ENCODE measurements at places on chromosomes 16 and 17.

DNA sequence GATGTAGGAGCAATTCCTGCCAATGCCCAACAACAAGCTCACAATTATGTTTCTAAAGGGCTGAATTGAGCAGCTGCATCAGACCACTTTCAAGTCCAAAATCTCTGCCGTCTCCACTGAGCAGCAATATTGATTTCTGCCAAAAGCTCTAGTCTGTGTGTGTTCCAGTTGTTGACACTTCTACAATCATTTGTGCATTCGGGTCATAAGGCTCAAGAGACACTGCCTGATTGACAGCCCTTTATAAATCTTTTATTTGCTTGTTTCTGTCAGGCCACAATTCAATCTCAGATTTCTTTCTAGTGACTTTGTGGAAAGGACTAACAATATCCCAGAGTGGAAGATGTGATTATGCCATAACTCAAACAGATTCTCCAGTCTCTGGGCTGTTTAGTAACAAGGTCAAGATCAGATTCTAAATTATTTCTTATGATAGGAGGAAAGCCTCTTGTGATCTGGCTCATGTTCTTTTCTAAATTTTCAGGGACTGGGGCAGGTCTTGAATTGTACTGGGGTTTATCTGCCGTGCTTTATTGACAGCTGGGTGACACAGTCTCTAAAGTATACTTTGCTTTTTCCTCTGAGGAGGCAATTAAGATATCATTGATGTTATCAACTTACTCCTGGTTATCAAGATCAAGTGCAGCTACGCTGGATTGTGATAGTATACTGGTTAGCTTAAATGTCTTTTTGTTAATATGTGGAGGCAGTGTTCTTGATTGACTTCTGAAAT is 377.1 kb downstream of the CNTNAP4 start:
- no peak for DNase-seq

GRCh38 chr17:64706224-64707049 is 44.3 kb upstream of the SMURF2 start:
- no peak for DNase-seq

- DNase-seq, result no peak
Observed at GRCh38 chr17:39198186-39198566, 707 bp upstream of the CACNB1 start.

- DNase-seq, result no peak
Observed at GRCh38 chr17:83178533-83179304, 99.3 kb downstream of the METRNL start.

DNA sequence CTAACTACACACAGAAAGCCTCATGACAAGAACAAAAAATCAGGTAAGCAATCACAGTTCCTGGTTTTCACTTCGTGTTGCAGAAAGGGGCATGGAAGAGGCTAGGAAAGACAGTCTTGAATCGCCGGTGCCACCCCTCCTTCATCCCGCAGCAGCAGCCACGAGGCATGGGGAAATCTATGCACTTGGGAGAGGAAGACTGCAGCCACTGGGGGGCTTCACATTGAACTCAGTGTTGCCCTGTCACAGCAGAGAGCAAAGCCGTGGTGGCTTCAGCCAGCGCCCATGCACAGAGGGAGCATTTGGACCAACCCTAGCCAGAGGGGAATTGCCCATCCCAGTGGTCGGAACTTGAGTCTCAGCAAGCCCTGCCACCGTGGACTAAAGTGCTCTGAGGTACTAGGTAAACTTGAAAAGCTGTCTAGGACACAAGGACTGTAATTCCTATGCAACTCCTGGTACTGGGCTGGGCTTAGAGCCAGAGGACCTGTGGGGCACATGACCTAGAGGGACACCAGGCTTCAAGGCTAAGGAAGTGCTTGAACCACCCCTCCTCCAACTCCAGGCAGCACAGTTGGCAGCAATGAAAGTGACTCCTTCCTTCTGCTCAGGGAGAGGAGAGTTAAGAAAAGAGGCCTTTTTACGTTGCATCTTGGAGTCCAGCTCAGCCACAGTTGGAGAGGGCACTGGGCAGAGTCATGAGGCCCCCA is 35.2 kb upstream of the ATP2C2 start:
- no peak for DNase-seq

DNA sequence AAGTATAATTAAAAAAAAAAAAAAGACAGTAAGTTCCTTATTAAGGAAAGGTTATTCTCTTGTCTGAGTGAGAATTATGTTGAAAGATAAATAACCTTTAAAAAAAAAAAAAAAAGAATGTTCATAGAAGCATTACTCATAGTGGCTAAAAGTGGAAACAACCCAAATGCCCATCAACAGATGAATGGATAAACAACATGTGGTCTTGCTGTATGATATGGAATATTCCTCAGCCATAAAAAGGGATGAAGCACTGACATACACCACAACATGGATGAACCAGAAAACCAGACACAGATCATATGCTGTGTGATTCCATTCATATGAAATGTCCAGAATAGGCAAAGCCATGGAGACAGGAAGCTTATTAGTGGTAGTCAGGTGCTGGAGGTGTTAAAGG is 9.2 kb upstream of the CCNF start:
- DNase-seq, result no peak

- no peak for DNase-seq
Observed at GRCh38 chr17:79219208-79219935, 144.7 kb downstream of the ENGASE start.

DNA sequence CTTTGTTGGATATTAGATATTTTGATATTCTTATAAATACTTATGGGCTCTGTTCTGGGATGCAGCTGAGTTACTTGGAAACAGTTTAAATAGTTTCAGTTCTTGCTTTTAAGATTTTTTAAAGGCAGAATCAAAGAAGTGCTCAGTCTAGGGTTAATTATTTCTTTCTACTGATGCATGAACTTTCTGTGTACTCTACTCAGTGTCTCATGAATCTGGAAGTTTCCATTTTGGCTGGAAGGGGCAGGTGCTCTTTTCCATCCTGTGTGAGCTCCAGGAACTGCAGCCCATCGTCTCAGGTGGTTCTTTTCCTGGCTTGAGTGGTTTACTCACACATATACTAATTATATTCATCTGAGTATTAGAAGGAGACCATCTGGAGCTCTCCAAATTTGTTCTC is 61.1 kb upstream of the CPHXL start:
- DNase-seq, result no peak

DNA sequence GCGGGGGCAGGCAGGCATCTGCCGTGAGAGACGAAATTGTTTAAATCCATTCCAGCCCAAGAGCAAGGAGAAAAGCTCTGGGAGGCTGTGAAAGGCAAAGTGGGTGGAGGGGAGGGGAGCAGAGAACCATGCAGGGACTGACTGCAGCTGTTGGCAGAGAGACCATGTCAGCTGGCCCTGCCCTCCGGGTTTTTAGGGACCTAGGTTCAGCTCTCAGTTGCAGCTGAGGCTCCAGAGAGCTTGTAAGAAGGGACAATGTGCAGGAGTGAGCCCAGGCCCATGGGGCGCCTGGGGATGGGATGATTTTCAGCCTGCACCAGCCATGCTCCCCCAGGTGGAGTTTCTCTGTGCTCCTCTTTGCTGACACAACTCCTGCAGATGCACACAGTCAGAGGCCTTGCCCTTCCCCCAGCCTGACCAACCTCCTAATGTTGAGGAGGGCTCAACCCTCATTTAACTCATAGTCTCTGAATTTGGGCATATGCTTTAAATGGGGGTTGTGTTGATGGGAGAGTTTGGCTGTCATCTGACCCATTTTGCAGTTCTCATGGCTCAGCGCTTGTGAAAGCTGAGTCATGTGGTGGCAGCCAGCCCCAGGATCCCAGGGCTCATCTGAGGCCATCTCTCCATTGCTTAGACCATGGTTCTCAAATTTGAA is 70.9 kb downstream of the PLXDC1 start:
- DNase-seq, result no peak

DNA sequence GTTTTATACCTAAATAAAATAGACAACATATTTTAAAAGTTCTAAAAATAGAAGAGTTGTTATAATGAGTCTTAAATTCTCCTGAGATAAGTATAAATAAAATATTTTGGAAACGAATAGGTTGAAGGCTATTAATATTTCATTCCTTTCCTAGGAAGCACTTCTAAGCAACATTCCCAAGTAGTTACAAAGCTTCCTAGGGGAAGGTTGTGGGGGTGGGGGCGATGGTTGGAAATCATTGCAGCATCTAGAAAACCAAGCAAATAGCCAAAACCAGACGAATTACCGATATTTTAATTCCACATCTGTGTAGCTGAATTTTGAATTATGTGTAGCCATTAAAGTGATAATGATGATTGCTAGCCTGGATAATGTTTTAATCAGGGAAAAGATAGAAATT is 26.9 kb downstream of the PTRH2 start:
- no peak for DNase-seq

- no peak for DNase-seq
Observed at GRCh38 chr17:82277851-82278250, 4.4 kb upstream of the CSNK1D start.

DNA sequence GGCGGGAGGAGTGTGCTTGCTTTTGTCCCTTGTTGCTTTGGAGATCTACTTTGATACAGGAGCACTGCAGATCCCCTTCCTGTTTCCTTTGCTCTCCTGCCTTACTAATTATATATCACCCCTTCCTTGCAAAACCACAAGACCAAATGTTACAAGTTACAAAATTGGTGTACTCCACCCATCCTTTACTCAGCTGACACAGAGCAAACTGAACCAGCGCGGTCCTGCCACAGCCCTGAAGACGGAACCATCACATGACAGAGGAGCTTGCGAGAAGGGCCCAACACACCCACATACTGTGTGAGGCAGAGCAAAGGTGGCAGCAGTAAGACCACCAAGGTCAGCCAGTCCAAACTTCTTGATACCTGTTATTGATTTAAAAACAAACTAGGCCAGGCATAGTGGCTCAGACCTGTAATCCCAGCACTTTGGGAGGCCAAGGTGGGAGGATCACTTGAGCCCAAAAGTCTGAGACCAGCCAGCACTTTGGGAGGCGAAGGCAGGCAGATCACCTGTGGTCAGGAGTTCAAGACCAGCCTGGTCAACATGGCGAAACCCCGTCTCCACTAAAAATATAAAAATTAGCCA is 33.2 kb downstream of the CYTH1 start:
- peak; percentile 10 for DNase-seq

- no peak for DNase-seq
Observed at GRCh38 chr16:49701789-49702494, 154.0 kb downstream of the ZNF423 start.

DNA sequence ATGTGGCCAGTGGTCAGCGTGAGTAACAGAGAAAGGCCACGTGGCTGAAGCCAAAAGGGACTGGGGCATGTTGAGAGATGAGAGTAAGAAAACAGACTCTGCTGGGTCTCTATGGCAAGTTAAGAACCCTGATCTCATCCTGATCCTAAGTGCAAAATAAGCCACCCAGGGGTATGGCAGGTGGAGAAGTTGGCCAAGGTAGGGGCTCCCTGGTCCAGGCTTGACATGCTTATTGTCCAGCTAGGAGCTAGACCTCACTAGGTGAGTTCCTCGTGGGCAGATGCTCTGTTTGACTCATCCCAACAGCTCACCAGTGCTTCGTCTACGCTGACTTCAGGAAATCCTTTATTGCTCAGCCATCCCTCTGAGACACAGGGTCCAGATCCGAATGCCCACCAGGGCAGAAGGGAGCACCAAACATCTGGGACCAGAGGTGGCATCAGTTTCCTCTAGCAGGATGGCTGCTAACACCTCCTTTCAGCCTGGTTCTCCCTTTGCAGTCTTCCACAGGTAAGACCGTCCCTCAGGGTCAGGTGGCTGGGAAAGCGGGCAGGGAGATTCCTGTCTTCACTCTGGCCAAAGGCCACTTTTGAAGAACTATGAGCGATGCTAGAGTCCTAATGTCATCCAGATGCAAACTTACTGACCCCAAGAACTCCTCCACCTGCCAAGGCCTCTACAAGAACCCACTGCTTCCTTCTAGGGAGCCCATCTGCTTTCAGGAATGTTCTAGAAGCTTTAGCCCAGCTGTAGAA is 99.5 kb downstream of the CDYL2 start:
- no peak for DNase-seq

Data from endothelial cell of umbilical vein (primary cell).